ENCODE measurements at places on chromosomes 2 and 18. TPM values are rescaled to one million over a fixed set of nuclear protein-coding genes. Genes with fewer than 3 reads are reported as not detected.

The MC5R gene
- 0.27 TPM for polyA plus RNA-seq

The SNED1 gene
- polyA plus RNA-seq, result 3.2 TPM

The C2orf66 gene
- polyA plus RNA-seq, result 0.41 TPM

The ASPRV1 gene
- 7.1 TPM for polyA plus RNA-seq

The NPHP1 gene
- polyA plus RNA-seq, result 5.2 TPM

The PLGLB2 gene
- polyA plus RNA-seq, result 5.6 TPM

The DCC gene
- 0.68 TPM for polyA plus RNA-seq

The LHCGR gene
- 0.21 TPM for polyA plus RNA-seq

The PLCL1 gene
- polyA plus RNA-seq, result 7.8 TPM

The SERPINB12 gene
- polyA plus RNA-seq, result 4.0 TPM

The VSNL1 gene
- 1.4 TPM for polyA plus RNA-seq

The CFLAR gene
- 84.5 TPM for polyA plus RNA-seq

The ANKRD23 gene
- polyA plus RNA-seq, result 7.5 TPM

The MC4R gene
- polyA plus RNA-seq, result 0.30 TPM

The COLEC12 gene
- polyA plus RNA-seq, result 6.5 TPM

The FAM110C gene
- polyA plus RNA-seq, result 7.3 TPM

The FTCDNL1 gene
- polyA plus RNA-seq, result 2.2 TPM

The KLHL41 gene
- 4.7 TPM for polyA plus RNA-seq

The ERBB4 gene
- polyA plus RNA-seq, result 0.16 TPM

The EFEMP1 gene
- 24.3 TPM for polyA plus RNA-seq

The CERKL gene
- 2.4 TPM for polyA plus RNA-seq

The CAPG gene
- 118 TPM for polyA plus RNA-seq

The SFXN5 gene
- 6.2 TPM for polyA plus RNA-seq

The IWS1 gene
- polyA plus RNA-seq, result 33.5 TPM

The GATA6 gene
- 2.0 TPM for polyA plus RNA-seq

The ABHD1 gene
- polyA plus RNA-seq, result 0.27 TPM

The FOXI3 gene
- polyA plus RNA-seq, result 0.14 TPM

The HOXD13 gene
- polyA plus RNA-seq, result 0.11 TPM

The RAD51AP2 gene
- 0.18 TPM for polyA plus RNA-seq

The TGFA gene
- 4.8 TPM for polyA plus RNA-seq

The THSD7B gene
- polyA plus RNA-seq, result 0.50 TPM

The CFAP221 gene
- 0.41 TPM for polyA plus RNA-seq

The DSC2 gene
- 16.3 TPM for polyA plus RNA-seq

The PMAIP1 gene
- 20.0 TPM for polyA plus RNA-seq

The TMEM163 gene
- polyA plus RNA-seq, result 5.0 TPM

The XDH gene
- polyA plus RNA-seq, result 0.78 TPM

The ASB18 gene
- under 0.01 TPM for polyA plus RNA-seq

The DHX57 gene
- 14.0 TPM for polyA plus RNA-seq

The DCDC2C gene
- polyA plus RNA-seq, result 0.21 TPM

The TNFAIP6 gene
- 3.3 TPM for polyA plus RNA-seq

The SERPINB3 gene
- 47.5 TPM for polyA plus RNA-seq

The SCYGR4 gene
- polyA plus RNA-seq, result not detected

The KCNJ13 gene
- 0.18 TPM for polyA plus RNA-seq

The DNAJC5G gene
- 0.02 TPM for polyA plus RNA-seq

The IL1R1 gene
- polyA plus RNA-seq, result 82.1 TPM

The FEZ2 gene
- polyA plus RNA-seq, result 28.2 TPM

The DPYSL5 gene
- polyA plus RNA-seq, result 0.16 TPM

The GKN1 gene
- 11.5 TPM for polyA plus RNA-seq

The MAPK4 gene
- 3.1 TPM for polyA plus RNA-seq

The AGAP1 gene
- 3.0 TPM for polyA plus RNA-seq

The HRH4 gene
- 0.05 TPM for polyA plus RNA-seq

The RNF152 gene
- polyA plus RNA-seq, result 1.0 TPM

The ANKRD44 gene
- polyA plus RNA-seq, result 25.2 TPM

The TPO gene
- polyA plus RNA-seq, result 2.0 TPM

The STPG4 gene
- 0.05 TPM for polyA plus RNA-seq

The HTR2B gene
- 0.84 TPM for polyA plus RNA-seq
